Activated T-helper 1 cell treated with anti-CD3 and anti-CD28 coated beads, Interleukin-2, amount 50 U/mL, for 16 hours (primary cell): ENCODE measurements at places on chromosomes 6 and 20.

DNA sequence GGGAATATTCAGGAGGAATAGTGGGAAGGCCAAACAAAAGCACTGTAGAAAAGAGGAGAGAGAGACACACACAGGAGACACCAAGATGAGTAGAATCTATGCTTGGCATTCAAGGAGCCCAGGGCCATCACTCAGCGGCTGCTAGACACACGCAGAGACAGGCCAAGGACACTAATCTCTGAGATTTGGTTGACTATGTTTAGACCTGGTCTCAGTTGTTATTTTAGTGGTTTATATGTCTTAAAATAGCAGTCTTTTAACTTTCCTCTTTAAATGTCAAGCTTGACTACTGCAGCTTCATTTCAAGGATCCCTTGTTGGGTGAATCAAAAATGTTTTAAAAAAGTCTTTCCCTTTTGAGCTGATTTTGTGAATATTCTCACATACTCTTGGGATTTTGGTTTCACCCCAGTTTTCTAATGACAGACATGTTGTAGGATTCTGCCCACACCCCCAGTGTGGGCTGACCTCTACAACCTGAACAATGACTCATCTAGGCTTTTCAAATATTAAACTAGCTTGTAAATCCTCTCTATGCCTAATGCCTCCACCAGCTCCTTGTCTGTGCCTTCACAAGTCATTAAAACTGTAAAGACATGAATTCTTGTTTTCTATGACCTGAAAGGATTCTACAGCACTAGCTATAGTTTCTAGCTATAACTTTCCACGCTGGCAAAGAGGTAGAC is 142.7 kb upstream of the EXOC2 start:
- DNase-seq, result no peak

DNA sequence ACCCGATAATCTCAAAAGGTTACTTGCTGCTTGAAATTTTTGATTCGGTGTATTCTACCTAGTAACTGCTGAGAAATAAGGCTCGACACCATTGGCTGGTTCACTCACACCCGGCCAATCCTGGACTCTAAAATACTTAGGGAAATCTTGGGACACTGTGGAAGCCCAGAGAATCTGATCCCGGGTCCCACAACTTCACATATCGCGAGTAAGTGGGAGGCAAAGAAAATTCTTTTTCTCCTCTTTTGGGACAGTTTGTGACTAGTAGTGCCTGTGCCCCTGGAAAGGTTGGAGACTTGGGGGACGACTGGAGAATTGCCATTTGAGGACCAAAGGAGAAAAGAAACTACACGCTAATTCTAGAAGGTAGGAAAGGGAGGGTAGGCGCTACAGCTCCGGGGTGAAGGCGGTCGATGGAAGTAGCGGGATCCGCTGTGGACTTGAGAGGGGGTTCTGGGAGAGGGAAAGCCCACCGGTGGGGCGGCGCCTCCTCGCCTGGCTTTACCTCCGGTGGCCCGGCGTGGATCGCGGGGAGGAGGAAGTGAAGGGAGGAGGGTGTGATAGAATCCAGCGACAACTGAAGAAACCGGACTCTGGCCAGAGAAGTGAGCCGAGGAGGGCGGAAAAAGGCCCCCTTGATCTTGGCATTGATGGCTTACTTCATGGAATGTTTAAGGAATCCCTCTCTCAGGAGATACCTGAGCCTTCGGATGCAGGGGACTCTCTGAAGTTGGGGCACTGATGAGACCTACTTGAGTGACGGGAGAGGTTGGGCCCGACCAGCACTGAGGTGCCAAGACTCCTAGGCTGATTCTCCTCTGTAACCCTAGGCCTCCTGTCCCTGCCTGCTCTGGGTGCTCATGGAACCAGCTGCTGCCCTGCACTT is 18.8 kb upstream of the BTN3A3 start:
- no peak for DNase-seq

GRCh38 chr6:69005199-69005598 is 370.1 kb downstream of the ADGRB3 start:
- no peak for DNase-seq

- DNase-seq, result no peak
These were observed 15.4 kb downstream of the METTL24 start for GRCh38 chr6:110342759-110343158.

DNA sequence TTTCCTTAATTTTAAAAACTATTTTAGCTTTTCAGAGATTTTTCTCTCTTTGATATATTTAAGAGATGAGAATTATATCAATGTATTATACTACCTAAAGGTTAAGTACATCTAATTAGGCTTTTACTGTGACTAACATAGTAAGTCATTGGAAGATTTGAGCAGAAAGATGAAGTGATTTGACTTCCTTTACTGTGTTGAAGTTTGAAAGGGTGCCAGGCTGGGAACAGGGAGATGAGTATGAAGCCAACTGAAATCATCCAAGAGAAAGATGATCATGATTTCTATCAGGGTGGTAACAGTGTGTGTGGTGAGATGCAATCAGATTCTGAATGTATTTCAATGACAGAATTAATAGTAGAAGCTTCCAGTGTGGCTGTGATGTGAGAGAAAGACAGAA is 87.3 kb downstream of the TRDN start:
- DNase-seq, result no peak

DNA sequence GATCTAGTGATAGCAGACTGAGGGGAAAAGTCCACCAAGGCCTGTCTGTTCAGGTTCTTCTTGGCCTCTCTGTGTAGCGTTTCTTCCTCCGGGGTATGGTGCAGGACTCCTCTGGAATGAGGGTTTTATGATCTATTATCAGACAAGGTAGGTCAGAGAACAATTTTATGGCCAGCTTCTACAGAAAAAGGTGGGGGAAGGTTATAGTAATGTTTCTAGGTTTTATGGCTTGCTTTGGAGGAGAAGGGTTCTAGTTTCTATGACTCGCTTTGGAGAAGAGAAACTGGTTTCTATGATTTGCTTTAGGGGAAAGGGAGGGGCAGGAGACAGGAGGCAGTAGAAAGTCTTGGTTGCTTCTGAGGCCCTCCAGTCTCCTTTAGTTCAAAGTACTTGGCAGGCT is 144.8 kb upstream of the LAMA2 start:
- no peak for DNase-seq

GRCh38 chr20:14178952-14179351 is 158.5 kb downstream of the FLRT3 start:
- no peak for DNase-seq

DNA sequence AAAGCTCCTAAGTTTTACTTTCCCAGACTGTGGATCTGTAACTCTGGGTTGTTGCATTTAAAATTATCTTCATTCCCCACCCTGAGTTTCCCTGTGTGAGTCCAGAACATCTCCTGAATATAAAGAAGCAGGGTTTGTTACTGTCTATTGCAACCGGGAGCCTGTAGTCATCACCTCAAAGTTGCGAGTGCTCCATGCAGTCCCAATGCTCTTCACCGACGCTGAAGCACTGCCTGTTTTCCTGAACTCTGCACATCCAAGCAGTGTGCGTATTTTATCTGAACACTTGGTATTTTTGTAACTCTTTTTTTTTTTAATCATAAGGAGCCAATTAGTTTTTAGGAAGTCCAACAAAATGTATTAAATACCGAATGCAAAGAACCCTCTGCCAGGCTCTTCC is 907 bp upstream of the HLA-B start:
- no peak for DNase-seq

DNA sequence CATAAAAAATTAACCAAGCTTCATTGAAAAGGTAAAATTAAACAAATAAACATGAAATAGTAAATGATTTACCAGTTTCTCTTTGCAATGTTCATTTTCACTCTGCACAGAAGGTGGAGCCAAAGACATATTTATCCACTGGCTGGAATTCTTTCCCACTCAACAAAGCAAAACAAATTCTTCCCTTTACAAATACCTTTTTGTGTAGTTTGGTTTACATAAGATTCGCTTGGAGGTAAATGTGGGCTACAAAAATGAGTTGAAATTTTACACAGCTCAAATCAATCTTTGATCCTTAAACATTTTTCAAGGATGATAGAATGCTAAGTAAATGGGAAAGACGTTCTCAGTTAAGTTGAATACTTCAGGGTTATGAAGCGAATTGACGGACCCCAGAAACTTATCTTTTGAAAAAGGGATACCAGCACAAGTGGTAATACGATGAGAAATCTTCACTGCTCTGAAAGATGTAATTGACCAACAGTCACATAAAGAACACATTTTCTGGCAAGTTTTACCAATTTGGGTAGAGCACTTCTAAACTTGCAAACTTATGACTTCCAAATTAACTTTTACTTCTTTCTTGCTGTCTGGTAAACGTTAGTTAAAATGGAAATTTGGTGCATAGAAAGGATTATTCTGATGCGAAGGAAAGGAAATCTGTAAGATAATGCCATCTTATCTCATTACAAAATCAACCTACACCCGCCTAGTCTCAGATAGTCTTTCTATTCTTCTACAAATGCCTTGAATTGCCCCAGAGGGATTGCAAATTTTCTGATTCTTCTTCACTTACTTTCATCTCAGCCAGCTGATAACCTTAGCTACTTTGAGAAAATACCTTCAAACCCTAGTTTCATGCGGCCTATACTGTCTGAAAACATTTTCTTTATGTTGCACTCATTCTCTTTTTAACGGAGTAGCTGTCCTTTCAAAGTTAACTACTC is 4.7 kb upstream of the GJA1 start:
- no peak for DNase-seq

DNA sequence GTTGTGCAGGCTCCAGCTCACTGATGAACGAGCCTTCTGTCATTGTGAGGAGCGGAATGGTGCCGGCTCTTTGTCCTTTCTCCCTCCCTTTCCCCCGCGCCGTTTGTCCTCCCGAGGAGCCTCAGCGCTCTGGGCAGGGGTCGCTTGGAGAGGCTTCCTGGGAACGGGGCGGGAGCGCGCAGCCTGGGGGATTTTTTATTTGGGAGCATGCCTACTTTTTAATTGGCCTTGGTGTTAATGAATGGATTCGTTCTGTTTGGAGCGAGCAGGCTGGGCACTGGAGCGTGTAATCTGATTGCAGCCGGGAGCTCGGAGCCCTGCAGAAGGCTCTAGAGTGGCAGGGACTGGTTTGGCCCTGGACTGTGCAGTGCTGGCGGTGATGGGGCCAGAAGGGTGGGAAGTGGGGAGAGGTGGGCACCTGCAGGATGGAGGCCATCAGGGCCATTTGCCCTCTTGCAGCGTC is 118.8 kb downstream of the CDH4 start:
- no peak for DNase-seq

- no peak for DNase-seq
These were observed 494.9 kb downstream of the KIF16B start for GRCh38 chr20:16078172-16078898.

- no peak for DNase-seq
These were observed 6.2 kb downstream of the CST11 start for GRCh38 chr20:23446505-23446904.

- DNase-seq, result no peak
These were observed 37.2 kb downstream of the SEL1L2 start for GRCh38 chr20:13953227-13953626.

DNA sequence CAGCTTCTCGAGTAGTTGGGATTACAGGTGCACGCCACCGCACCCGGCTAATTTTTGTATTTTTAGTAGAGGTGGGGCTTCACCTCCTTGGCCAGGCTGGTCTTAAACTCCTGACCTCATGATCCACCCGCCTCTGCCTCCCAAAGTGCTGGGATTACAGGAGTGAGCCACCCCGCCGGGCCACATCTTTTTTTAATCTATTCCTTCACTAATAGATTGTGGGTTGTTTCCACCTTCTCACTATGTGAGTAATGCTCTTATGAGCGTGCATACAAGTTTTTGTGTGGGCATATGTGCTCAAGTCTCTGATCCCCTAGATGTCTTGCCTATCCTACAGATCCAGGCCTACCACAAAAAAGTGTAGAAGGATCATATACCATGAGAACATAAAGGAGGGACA is 30.7 kb downstream of the CARMIL1 start:
- DNase-seq, result no peak

DNA sequence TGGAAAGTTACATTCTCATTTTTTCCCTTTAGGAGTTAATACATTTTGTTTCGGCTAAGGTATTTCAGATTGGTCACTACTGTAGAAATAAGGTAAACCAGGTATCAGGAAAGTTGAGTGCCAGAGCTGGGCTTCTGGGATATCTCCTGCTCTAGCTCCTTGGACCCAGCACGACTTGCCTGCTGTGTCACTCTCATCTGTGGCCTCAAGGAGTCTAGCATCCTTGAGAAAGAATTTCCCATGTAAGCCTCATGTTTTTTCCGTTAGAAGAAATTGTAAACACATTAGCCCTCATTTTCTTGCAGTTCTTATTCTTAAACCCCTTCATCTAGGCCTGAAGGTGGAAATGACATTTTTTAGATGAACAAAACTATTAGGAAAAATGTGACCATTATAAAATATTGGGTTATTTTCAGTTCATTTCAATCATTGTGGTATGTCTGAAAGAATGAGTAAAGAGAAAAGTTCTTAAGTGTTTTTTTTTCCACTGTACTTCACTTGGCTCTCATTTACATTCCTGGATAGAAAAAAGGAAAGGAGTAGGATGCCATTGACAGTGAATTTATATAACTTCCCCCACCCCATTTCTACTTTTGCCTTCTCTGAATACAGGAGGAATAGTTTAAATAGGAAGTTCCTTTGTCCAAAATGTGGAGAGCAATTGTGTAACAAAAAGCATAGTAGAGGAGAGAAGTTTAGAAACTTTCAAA is 46.7 kb downstream of the CD2AP start:
- no peak for DNase-seq

DNA sequence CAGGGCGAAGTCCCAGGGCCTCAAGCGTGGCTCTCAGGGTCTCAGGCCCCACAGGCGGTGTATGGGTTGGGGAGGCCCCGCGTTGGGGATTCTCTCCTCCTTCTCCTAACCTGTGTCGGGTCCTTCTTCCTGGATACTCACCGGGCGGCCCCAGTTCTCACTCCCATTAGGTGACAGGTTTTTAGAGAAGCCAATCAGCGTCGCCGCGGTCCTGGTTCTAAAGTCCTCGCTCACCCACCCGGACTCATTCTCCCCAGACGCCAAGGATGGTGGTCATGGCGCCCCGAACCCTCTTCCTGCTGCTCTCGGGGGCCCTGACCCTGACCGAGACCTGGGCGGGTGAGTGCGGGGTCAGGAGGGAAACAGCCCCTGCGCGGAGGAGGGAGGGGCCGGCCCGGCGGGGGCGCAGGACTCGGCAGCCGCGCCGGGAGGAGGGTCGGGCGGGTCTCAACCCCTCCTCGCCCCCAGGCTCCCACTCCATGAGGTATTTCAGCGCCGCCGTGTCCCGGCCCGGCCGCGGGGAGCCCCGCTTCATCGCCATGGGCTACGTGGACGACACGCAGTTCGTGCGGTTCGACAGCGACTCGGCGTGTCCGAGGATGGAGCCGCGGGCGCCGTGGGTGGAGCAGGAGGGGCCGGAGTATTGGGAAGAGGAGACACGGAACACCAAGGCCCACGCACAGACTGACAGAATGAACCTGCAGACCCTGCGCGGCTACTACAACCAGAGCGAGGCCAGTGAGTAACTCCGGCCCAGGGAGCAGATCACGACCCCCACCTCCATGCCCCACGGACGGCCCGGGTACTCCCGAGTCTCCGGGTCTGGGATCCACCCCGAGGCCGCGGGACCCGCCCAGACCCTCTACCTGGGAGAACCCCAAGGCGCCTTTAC is at the start of gene HLA-G:
Gene HLA-G, plus strand, starts transcription at position 247 of the 892 bp plus-strand sequence. Its CDS starts 20 bp downstream, at position 267.
- DNase-seq, result no peak

GRCh38 chr20:51628533-51629398 is 86.2 kb upstream of the NFATC2 start:
- DNase-seq, result no peak
